ENCODE measurements at places on chromosomes 11 and 22.

DNA sequence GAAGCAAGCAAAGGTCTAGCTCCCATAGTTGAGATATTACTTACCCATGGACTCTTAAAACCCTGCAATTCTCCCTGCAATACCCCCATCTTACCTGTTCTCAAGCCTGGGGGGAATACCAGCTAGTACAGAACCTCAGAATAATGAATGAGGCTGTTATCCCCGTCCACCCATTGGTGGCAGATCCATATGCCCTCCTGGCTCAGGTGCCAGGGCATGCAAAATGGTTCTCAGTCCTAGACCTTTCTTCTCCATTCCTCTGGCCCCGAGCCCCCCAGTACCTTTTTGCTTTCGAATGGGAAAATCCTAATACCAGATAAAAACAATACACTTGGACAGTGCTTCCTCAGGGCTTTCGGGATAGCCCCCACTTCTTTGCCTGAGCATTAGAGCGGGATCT lies 86.4 kb downstream of the PIWIL4 start:
- no peak for DNase-seq

DNA sequence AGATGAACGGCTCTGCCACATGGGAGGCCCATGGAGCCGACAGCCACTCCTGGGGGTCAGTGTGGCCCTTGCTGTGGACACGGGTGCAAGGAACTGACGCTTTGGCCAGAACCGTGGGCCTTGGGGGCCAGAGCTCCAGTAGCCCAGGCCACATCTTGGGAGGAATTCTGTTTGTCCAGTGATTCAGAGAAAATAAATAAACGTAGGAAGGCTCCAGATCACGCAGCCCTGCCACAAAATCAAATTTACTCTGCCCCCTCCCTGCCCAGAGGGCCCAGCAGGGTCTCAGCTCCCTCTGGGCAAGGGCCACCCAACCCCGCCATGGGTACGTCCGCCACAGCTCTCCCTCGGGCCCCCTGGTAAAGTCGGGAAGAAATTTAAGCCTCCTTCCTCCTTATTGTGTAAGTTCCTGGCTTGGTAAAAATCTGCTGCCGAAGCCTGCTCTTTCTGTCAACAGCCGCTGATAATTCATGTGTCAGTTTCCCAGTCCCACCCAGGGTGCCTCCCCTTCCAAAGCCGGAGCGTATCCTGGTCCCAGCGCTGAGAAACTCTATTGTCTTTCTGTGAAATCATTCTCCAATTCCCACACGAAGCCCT lies 6.9 kb upstream of the MUC5AC start:
- no peak for DNase-seq

GRCh38 chr11:1199241-1199750 lies 23.6 kb upstream of the MUC5B start:
- no peak for DNase-seq

GRCh38 chr11:56196705-56197104 lies 20.3 kb downstream of the OR5J2 start:
- no peak for DNase-seq

DNA sequence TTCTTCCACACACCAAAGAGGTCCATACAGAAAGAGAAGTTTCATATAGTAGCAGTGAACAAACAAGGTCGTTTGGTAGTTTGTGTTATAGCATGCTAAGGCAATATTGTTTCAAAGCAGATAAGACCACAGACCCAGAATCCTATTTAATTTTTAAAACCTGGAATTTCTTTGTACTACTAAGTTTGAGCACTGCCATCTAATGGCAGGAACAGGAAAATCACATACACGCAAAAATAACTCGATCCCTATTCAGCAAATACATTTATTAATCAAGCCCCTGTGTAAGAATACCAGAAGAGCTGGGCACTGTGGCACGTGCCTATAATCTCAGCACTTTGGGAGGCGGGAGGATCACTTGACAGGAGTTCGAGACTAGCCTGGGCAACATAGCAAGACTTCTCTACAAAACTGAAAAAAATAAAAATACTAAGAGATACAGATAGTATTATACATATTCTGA lies 2.9 kb upstream of the BTBD10 start:
- DNase-seq, result no peak

All from NCI-H1105 (cell line).